ENCODE measurements at places on chromosomes 2 and 18.
A peak's percentile ranks its signal among the peaks of the same experiment; 100 is the strongest.

GRCh38 chr2:229261599-229261998 lies 9.5 kb downstream of the PID1 start:
- no peak for DNase-seq

DNA sequence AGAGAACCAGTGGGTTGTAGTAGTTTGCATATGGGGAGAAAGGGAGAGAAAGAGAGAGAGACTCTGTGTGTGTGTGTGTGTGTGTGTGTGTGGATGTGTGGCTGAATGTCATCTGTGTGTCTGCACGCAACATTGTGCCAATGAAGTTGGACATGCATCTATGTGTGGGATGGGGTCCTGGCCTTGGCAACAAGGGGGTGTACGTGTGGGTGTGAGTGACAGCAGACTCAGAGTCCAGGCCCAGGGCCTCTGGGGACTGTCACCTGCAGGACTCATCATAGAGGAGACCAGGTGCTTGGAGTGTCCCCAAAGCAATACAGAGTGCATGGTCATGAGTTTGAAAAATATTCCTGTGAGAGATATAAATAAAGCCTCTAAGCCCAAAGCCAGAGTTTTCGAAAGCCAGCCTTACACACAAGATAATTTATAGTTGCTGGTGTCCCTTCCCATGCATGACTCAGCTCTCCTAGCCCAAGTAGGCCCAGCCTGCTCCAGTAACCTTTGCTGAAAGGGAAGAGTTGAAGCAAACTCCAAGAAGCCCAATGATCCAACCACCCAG lies 59.9 kb downstream of the TNP1 start:
- DNase-seq, result no peak

DNA sequence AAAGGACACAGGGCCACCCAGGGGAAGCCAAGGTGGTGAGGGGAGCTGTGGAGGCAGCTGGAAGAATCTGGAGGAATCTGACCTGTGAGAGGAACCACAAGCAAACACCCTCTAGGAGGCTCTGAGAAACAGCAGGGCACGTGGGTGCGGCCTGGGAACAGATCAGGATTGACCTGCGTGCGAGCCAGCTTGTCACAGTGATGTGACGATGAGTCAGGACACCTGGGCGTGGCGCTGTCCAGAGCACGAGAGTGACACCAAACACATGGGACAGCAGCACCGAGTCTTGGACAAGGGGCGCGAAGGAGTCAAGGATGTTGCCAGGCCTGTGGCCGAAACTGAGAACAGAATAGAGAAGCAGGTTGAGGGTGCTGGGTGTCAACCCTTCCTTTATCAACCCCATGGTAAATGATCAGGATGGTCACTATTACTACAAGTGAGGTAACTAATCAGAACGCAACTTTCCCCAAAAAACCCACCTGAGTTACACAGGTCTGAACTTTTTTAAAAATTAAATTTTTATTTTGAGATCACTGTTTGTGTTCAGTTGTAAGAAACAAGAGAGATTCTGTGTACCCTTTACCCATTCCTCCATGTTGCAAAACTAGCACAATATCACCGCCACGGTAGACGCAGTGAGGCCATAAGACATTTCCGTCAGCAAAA lies 637 bp upstream of the SFT2D3 start:
- DNase-seq, result peak; percentile 14

GRCh38 chr18:29874519-29875098 lies 1167.9 kb downstream of the DSC3 start:
- DNase-seq, result no peak

DNA sequence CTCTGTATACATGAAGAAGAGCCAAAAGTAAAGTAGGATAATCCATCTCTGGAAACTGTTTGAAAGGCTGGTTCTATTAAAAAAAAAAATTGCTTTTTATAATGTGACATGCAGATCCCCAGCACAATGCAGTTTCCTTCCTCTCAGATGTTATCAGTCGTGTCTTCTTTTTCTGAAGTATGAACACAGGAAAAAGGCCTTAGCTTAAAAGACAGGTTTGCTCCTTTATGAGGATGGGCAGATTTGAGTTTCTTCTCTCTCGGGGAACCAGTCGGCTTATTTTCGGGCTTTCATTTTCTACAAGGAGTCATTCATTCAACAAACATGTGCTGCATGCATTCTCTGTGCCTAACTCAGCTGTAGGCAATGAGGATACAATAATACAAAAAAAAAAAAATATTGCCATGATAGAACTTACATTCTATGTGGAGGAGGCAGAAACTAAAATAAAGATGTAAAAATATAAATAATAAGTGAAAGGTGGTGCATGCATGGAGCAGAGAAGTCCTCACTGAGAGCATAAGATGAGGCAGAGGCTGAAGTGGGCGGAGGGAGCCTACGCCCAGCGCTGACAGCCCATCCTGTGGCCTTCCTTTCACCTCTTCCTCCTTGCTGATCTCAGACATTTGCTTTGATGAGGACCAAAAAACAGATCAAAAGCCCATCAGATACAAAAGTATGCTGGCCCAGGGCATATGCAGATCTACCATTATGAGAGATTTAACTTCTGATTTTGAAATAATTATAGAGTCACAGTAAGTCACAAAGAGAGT lies at the start of gene CD226:
Gene CD226, minus strand, starts transcription at position 513 of the 773 bp plus-strand sequence. Its CDS starts 467 bp downstream, at position 46.
- no peak for DNase-seq

GRCh38 chr18:55856229-55856628 lies 268.2 kb upstream of the TCF4 start:
- no peak for DNase-seq

- no peak for DNase-seq
Measured at GRCh38 chr2:60998628-60999545, 18.6 kb upstream of the PEX13 start.

- DNase-seq, result no peak
Measured at GRCh38 chr18:48756511-48757226, 194.1 kb downstream of the SMAD7 start.

GRCh38 chr2:206968134-206969086 lies 29.1 kb downstream of the CPO start:
- DNase-seq, result no peak

DNA sequence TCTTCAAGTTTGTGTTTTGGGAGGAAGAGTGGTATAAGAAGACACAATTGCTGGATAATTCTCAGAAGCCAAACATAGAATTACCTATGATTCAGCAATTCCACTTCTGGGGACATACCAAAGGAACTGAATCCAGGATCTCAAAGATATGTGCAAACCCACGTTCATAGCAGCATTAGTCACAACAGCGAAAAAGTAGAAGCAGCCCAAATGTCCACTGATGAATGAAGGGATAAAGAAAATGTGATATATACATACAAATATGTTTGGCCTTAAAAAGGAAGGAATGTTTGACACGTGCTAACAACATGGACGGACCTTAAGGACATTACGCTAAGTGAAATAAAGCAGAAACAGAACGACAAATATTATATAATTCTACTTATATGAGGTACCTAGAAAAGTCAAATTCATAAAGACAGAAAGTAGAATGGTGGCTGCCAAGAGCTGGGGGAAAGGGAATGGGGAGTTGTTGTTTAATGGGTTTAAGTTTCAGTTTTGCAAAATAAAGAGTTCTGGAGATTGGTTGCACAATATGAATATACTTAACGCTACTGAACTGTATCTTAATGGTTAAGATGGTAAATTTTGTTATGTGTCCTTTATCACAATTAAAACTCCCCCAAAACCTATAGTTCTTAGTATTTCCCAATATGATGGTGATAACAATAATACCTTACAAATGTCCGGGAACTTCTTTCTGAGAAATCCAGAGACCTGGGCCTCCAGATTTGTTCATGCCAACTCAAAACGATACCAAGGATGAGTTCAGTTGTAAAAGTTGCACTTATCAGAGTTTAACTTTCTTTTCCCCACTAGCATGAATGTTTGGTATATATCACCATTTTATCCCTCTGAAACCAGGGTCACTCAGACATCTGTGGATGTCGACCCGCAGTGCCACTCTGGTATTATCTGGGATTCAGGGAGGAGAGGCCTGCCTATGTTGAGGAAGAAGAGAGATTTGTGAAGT lies 33.7 kb upstream of the WIPF1 start:
- no peak for DNase-seq

- peak; percentile 50 for DNase-seq
Measured at GRCh38 chr2:64675860-64676259, 22.1 kb upstream of the SERTAD2 start.

DNA sequence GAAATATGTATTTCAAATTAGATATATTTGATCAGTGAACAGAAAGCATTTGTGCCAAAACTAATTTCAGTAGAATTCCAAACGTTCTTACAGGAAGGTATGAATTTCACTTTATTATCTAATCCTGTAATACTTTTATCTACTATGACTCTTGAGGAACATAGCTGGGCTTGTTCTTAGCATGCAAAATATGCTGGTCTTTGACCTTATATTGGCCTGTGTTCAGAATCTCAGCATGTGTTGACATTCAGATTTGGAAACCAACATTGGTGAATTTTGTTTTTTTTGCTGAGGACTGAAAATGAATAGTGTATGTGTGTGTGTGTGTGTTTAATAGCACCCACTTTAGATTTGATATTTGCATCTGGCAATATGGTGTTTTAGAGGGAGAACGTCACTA lies 112.2 kb downstream of the MEIS1 start:
- no peak for DNase-seq

GRCh38 chr2:120849278-120849677 lies 113.6 kb downstream of the GLI2 start:
- DNase-seq, result no peak

DNA sequence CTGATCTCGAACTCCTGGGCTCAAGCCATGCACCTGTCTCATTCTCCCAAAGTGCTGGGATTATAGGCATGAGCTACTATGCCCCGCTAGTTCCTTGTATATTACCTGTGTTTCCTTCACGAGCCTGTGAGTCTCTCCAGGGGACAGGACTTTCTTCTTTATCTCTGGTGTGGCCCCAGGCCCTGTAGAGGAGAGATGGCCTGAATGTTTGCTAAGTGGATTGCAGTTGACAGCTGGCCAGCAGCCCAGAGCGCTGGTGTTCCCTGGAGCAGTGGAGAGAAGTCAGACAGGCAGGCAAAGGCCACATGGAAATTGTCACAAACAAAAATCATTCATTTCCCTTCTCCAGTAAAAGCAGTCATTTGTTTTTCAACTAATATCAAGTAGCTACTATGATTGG lies 17.9 kb downstream of the LPIN1 start:
- no peak for DNase-seq

GRCh38 chr18:58213440-58213839 lies 169.4 kb downstream of the NEDD4L start:
- DNase-seq, result no peak

GRCh38 chr18:32454593-32454992 lies 16.1 kb downstream of the GAREM1 start:
- DNase-seq, result no peak

DNA sequence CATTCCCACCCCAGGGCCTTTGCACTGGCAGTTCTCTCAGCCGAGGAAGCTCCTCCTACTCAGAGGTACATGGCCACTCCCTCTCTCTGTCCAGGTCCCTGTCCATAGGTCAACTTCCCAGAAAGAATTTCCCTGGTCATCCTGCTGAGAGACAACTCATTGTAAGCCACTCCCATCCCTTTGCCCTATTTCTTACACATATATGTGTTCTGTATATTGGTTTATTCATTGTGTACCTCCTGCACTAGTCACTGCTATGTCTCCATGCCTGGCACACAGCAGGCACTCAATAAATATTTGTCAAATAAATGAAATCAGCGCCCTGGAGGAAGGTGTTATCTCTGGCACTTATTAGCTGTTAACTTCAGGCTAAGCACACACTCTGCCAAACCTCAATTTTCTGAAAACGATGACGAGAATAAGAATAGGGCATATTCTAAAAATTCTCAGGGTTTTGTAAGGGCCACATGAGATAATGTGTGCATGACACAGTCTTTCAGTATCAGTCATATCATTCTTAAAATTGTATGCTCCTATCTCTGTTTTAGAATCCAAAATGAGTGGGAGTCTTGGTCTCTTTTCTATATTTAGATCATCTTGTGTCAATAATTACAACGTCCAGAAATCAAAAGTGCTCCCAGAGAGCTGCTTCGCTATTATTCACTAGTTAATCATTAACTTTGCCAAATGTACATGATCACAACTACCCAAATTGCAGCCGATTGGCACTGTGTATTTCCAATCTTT lies 198.0 kb downstream of the ALK start:
- no peak for DNase-seq

- DNase-seq, result no peak
Measured at GRCh38 chr18:26867471-26867870, 2.0 kb upstream of the AQP4 start.

GRCh38 chr2:203418271-203418670 lies 90.1 kb downstream of the ABI2 start:
- DNase-seq, result no peak

DNA sequence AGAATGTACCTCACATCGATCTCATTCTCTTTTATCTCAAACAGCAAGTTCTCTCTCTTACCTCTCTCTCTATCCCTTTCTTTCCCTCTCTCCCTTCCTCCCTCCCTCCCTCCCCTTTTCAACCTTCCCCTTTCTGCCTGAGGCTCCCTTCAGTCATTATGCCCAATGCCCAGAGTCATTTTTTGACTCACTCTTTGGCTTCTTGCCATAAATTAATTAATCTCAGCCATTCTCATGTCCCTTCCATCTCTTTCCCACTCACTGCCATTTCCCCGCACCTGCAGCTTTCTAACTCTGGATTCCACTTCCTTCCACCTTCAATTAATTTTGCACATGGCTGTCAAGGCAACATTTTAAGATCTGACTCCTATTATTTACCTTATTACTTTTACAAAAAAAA lies 60.1 kb downstream of the EVA1A start:
- no peak for DNase-seq

DNA sequence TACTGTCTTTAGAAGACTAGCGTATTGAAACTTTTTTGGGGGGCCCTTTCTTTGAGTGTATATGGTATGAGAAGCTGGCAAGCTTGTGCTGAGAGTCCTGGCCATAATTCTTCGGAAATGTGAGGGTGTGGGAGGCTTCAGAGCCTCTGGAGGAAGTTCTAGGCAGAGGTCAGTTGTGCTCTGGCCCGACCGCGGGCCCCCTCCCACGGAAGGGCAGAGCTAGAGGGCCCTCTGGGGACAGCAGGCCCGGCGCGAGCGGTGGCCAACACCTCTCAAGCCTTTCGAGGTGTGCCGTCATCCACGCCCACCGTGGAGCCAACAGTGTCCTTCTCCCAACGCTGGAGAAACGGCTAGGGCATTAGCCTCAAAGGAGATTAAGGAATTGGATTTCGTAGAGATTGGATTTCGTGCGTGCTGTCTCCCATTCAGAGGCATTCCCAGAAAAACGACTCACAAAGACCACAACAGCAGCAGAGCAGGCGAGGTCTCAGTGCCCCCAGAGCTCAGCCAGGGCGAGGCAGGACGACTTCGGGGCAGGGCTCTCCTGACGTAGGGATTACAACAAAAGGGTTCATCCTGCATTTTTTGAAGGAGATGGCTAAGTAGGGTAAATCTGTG lies 2.2 kb upstream of the MTCL1 start:
- no peak for DNase-seq

DNA sequence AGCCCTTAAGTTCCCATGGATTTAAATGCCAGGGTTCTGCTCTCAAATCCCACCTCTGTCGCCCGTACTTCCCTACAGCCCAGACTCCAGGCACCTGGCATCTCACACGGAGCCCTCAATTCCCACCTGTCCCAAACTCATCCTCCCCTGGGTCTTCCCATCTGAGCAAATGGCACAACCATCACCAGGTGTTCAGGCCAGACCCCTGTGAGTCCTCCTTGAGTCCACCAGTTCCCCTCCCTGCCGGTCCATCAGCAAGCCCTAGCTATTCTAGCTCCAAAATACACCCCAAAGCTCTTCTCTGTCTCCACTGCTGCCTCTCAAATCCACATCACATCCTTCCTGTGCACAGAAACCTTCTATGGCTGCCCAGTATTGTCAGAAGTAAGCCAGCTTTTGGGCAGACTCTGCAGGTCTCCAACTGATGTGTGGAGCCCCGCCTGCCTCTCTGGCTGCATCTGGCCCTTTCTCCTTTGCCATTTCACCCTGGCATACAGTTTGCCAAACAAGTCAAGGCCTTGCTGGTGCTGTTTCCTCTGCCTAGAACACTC lies 67.7 kb downstream of the DNMT3A start:
- no peak for DNase-seq

Measured in stimulated activated CD8-positive, alpha-beta memory T cell treated with anti-CD3 and anti-CD28 coated beads, Interleukin-12 subunit alpha, Interleukin-12 subunit beta, amount 100 ng/mL, for 4 hours (primary cell).